ENCODE measurements at places on chromosomes 2 and 18. TPM values are rescaled to one million over a fixed set of nuclear protein-coding genes. Genes with fewer than 3 reads are reported as not detected.

TUBB6 gene
- total RNA-seq = 301 TPM

YES1 gene
- total RNA-seq = 190 TPM

NFE2L2 gene
- 50.6 TPM for total RNA-seq

NAT8 gene
- not detected for total RNA-seq

DTNA gene
- 17.9 TPM for total RNA-seq

RMDN2 gene
- 2.5 TPM for total RNA-seq

CD207 gene
- total RNA-seq = 0.74 TPM
